ENCODE measurements at places on chromosomes 7 and 10. TPM values are rescaled to one million over a fixed set of nuclear protein-coding genes. Genes with fewer than 3 reads are reported as not detected.

DNA sequence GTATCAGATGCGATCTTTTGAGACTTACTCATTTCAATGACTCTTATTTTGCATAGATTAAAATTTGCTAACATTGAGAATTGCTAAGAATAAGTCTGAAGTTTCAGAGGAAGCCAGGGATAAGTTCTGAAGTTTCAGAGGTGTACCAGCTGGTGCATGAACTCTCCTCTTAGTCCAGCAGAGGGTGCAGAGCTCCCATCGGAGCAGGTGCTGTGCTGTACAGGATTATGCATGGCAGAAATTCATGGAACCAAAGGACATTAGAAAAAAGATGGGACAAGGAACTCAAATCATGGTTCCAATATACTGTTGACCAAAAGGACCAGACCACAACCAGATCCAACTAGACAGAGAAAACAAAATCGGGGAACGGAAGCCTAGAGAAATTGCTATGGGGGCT lies 41.9 kb downstream of the MGAM2 start:
- DNase-seq, result no peak

GRCh38 chr7:41247143-41247865 lies 455.6 kb downstream of the INHBA start:
- DNase-seq, result no peak

- no peak for DNase-seq
These were observed 159.4 kb upstream of the COBL start for GRCh38 chr7:51476026-51476425.

The NXPH1 gene
- total RNA-seq, result not detected

The LIPN gene
- not detected for total RNA-seq
